Omental fat pad (tissue), 4 donors: ENCODE measurements at places on chromosomes 4 and X. TPM values are rescaled to one million over a fixed set of nuclear protein-coding genes. Genes with fewer than 3 reads are reported as not detected.

PLXNA3 gene
- total RNA-seq = 9.7 TPM

TMSB15B gene
- total RNA-seq = 3.9 TPM

SASH3 gene
- total RNA-seq = 9.4 TPM

FGFBP1 gene
- total RNA-seq = 25.8 TPM

WNK3 gene
- 1.4 TPM for total RNA-seq

DNA sequence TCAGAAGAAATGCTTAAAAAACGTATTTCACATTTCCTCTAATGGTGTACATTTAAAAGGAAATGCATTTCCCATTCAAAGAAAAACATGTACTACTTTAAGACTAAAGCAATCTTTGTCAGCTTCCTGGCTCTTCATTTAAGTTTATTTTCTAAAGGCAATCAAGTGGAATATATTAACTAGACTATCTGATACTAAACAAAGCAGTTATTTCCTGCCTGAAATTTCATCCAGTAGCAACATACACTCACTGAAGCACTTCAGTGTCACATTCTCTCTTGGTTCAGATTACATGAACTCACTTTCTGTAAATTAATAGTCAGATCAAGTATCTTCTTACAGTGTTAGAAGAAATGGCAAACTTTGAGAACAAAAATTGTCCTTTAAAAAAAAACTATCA lies 42.5 kb downstream of the LRBA start:
- DNase-seq = no peak

DNA sequence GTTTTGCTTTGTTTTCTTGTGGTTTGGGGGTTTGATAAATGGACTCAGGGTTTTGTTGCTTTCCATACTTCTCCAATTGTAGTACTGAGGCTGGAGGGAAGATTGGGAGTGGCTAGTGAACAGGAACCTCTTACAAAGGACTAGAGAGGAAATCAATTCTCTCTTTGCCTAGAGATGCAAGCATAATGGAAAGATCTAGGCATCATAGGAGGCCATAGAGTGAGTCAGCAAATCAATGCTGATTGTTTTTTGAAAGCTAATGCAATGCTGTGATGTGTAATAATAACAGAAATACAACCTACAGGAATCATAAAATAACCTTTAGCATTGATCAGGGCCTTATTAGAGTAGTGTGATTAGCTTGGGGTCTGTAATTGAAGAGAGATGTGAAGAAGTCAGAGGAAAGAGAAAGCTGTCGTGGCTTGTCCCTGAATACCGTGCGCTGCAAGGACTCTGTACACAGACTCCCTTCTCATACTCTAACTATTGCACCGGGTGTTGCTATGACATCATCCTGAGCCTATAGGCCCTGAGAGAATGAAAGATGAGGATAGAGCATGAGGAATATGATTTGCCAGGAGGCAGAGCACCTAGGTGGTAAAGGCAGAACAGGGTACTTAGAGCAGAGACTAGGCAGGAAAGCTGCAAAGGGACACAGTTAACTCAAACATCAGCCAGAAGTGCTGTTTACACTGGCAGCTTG lies 29.3 kb upstream of the GPR101 start:
- DNase-seq = no peak

DNA sequence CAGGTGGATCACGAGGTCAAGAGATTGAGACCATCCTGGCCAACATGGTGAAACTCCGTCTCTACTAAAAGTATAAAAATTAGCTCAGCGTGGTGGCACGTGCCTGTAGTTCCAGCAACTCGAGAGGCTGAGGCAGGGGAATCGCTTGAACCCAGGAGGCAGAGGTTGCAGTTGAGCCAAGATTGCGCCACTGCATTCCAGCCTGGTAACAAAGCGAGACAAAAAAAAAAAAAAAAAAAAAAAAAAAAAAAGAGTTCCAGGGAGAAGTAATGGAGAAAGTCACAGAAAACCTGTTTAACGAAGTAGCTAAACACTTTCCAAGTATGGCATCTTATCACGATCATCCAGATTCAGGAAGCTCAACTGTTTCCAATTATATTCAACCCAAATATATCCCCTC lies 10.9 kb downstream of the KLHL4 start:
- no peak for DNase-seq

GRCh38 chrX:106897259-106897658 lies 5.9 kb downstream of the RIPPLY1 start:
- no peak for DNase-seq

GRCh38 chrX:72002875-72003274 lies 92.2 kb downstream of the NHSL2 start:
- DNase-seq = no peak

GRCh38 chr4:179719766-179720450 lies 2277.7 kb upstream of the AGA start:
- DNase-seq = no peak

- DNase-seq = no peak
These were observed 1.9 kb upstream of the SEPTIN6 start for GRCh38 chrX:119694601-119695534.

GRCh38 chrX:140053846-140054245 lies 88.5 kb upstream of the CXorf66 start:
- DNase-seq = no peak

DNA sequence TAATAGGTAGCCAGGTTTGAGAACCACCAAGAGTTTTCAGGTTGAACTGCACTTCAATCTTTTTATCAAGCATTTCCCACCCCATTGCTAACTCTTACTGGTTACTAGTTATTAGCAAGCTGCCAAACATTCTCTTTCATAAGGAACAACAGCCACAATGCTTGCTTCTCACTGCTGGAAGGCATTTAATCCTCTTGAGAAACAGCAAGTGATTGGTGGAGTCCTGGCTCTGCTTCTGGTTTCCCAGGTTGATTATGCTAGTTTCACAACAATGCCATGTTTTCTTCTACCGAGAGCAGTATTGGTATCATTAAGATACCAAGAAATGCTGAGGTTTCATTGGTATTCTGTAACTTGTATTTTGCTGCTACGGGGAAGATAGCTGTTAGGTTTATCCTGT lies 32.2 kb upstream of the TXLNG start:
- DNase-seq = no peak

DNA sequence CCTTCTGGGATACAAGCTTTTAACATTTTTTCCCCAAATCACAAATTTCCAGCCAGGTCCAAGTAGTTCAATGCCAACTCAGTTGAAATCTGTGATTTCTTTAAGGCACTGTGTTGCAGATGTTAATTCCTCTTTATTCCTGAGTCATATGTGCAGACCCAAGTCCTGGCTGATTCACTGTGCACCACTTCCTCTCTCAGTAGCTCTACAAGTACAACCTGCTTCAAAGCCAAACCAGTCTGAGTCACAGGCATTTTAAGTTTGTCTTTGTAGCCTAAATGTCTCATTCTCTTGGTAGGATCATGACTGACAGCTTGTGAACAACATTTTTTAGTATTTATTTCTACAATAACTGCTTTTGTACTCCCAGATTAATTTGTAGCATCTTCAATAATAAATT lies 165.6 kb upstream of the S100G start:
- no peak for DNase-seq

DNA sequence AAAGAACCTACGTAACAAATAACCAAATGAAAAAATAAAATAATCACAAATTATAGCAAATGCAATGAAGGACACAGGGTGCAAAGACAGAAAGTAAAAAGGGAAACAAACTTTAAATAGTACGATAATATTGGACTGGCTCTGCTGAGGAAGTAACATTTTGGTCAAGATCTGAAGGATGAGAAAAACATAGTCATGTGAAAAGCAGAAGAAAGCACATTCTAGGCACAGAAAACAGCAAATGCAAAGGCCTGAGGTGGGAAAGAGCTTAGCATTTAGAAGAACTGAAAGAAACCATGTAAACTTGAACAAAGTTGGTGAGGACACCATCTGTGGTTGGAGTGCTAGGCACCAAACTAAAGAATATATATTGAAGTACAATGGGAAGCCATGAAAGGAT lies 111.2 kb downstream of the PPP3CA start:
- DNase-seq = no peak

DNA sequence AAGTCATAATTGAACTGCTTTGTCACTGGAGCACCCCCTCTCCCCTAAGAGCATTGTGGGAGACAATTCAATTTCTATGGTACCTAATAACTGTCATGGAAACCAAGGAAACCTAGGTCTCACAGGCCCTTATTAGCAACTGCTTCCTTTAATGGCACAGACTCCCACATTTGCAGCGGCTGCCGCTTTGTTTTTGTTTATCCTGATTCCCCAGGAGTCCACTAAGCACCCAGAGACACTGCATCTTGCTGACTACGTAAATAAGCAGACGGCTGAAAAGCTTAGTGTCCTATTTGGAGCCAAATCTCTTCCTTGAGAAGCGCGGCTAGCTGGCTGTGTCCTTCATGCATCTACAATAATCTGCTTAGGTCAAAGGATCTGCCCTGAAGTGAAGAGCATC lies 494.4 kb downstream of the TMA16 start:
- no peak for DNase-seq
